ENCODE measurements at places on chromosomes 7 and 10. TPM values are rescaled to one million over a fixed set of nuclear protein-coding genes. Genes with fewer than 3 reads are reported as not detected.

The RAB19 gene
- polyA plus RNA-seq: 0.89 TPM

The FRMPD2 gene
- 1.8 TPM for polyA plus RNA-seq

The TEX36 gene
- polyA plus RNA-seq: not detected

DNA sequence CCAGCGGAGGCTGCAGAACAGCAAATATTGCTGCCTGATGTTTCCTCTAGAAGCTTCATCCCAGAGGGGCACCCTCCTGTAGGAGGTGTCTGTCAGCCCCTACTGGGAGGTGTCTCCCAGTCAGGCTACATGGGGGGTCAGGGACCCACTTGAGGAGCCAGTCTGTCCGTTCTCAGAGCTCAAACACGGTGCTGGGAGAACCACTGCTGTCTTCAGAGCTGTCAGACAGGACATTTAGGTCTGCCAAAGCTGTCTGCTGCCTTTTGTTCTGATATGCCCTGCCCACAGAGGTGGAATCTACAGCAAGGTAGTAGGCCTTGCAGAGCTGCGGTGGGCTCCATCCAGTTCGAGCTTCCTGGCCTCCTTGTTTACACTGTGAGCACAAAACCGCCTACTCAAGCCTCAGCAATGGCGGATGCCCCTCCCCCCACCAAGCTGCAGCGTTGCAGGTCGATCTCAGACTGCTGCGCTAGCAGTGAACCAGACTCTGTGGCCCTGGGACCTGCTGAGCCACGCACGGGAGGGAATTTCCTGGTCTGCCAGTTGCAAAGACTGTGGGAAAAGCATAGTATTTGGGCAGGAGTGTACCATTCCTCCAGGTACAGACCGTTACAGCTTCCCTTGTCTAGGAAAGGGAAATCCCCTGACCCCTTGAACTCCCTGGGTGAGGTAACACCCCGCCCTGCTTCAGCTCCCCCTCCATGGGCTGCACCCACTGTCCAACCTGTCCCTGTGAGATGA is 17.7 kb upstream of the MINDY3 start:
- no peak for DNase-seq
- H3K27ac ChIP-seq: no peak overlapping the region
- H3K27me3 ChIP-seq: no peaks in the 10 kb centered on the region
- no peak overlapping the region for H3K4me3 ChIP-seq

GRCh38 chr10:125423569-125423968 is 259.4 kb downstream of the TEX36 start:
- H3K27ac ChIP-seq: no peak overlapping the region
- DNase-seq: no peak
- H3K4me3 ChIP-seq: no peak overlapping the region
- no peaks in the 10 kb centered on the region for H3K4me1 ChIP-seq

DNA sequence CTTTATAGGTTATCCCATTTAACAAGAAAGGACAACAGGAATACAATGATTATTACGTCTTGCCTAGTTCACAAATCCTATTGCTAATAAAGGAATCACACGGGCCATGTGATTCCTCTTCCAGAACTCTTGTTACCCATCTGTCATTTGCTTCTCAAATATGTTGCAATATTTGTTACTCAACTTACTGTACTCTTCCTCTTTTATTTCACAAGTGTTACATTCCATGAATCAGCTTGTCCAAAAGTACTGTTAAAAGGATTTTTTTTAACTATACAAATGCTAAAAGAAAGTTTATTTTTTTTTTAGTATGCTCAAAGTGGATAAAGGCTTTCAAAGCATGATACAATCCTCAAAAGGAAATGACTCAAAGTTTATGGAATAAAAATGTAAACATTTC is 3.9 kb upstream of the CD36 start:
- H3K36me3 ChIP-seq: no peaks in the 10 kb centered on the region
- no peak overlapping the region for H3K27ac ChIP-seq
- no peak overlapping the region for H3K4me3 ChIP-seq
- no peaks in the 10 kb centered on the region for H3K27me3 ChIP-seq
- peaks cover 35% of the 10 kb centered on the region for H3K4me1 ChIP-seq

GRCh38 chr7:148941598-148942275 is 57.6 kb upstream of the EZH2 start:
- peak; percentile 89 for DNase-seq

- no peak overlapping the region for H3K4me3 ChIP-seq
- no peak for DNase-seq
- no peaks in the 10 kb centered on the region for H3K36me3 ChIP-seq
- H3K27ac ChIP-seq: no peak overlapping the region
- peaks cover 9% of the 10 kb centered on the region for H3K4me1 ChIP-seq
- no peaks in the 10 kb centered on the region for H3K27me3 ChIP-seq
These were observed 13.7 kb upstream of the MAP3K8 start for GRCh38 chr10:30420266-30420665.

DNA sequence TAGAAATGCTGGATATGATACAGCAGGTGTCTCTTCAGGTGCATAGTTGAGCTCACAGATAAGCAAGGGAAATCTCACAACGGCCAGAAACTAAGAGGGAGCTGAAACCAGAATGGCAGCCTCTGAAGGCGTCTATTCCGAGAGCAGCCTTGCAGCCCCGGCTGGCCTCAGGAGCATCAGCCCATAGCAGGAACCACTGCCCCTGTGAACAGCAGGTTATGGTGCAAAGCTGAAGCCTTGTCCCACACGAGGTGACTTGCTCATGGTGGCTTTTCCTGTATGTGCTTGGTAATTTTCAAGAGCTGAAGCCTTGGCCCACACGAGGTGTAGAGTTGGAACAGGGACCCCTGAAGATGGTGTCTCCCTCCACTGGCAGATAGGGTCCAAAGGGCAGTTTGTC is 33.2 kb downstream of the BNIP3 start:
- H3K4me3 ChIP-seq: no peak overlapping the region
- no peaks in the 10 kb centered on the region for H3K4me1 ChIP-seq
- no peak overlapping the region for H3K27ac ChIP-seq
- H3K36me3 ChIP-seq: peaks cover 30% of the 10 kb centered on the region
- H3K27me3 ChIP-seq: no peaks in the 10 kb centered on the region
- no peak for DNase-seq

DNA sequence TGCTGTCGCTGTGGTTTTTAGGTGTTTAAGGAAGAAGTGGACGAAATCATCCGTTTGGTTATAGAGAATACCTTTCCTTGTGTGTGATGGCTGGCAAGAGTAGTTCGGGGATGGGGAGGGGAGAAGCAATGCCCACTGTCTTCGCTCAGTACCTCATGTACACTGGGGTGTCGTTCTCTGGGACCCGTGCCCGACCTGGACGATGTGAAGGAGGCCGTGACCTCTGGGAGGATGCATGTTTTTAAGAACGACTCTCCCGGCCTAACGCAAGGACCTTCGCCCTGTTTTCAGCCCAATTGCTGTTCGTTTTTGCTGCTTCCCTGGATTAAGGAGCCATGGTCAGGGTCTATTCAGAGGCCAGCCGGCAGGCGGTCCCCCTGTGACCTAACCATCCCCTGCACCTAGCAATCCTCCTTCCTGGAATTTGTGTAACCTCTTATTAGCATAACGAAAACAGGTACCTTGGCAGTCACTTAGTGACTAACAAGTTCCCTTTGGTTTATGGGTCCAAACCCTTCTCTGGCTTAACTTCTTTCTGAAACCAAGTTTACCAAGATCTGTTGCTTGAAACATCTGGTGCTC is 1.3 kb downstream of the NFE2L3 start:
- no peak overlapping the region for H3K27ac ChIP-seq
- peaks cover 38% of the 10 kb centered on the region for H3K27me3 ChIP-seq
- DNase-seq: no peak
- no peaks in the 10 kb centered on the region for H3K36me3 ChIP-seq

- H3K4me3 ChIP-seq: no peak overlapping the region
- no peaks in the 10 kb centered on the region for H3K4me1 ChIP-seq
- peaks cover 2% of the 10 kb centered on the region for H3K27me3 ChIP-seq
- no peak overlapping the region for H3K27ac ChIP-seq
These were observed 45.8 kb upstream of the PLXNA4 start for GRCh38 chr7:132622081-132622480.

DNA sequence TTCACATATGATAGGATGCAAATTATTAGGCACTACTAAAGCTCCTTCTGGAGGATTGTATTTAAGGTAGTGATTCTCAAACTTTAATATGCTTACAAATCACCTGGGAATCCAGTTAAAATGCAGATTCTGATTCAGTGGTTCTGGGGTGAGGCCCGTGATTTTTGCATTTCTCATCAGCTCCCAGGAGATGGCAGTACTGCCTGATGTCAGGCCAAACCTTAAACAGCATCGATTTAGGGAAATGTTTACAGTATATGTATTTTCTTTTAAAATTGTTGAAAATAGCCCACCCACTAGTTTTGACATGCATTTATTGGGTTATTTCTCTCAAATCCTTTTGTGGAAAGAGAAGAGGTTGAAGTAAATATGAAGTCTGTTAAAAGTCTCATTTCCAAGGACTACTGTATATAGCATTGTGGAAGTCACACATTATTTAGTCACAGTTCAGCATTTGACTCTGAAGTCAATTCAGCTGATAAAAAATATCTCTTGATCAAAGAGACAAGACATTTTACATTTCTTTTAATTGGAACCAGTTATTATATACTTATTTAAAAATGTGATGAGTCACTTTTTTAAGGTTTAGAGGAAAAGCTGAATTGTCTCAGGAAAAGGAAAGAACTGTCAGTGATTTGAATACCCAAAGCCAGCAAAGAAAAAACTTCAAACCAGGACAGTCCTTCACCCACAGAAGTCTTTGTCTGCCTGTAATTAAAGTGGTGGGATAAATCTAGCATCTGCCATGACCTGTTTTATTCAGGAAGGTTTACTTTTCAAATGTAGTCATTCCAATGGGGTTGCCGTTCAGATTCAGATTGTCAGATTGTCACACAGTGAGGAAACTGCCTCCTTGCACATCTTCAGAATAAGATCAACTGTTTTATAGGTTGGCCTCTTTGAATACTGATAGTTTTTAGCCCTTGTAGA is 21.1 kb upstream of the HBP1 start:
- H3K4me3 ChIP-seq: no peak overlapping the region
- no peaks in the 10 kb centered on the region for H3K4me1 ChIP-seq
- no peaks in the 10 kb centered on the region for H3K27me3 ChIP-seq

DNA sequence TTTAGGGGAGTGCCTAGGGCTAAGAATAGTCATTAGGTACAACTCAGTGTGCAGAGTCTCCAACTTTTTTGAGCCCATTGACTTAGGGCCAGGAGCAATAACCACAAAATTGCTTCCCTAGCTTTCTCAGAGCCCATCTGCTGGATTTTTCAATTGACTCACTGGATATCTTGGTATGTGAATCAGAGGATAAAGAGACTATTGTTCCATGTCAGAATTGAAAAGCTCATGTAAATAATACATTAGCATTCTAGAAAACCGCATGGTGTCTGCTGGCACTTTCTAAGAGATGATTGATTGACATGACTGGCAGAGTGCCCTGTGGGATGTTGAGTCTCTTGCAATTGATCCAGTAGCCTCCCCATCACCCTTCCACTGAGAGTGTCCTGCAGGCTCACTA is 246.2 kb downstream of the CCDC7 start:
- H3K27ac ChIP-seq: no peak overlapping the region
- no peaks in the 10 kb centered on the region for H3K27me3 ChIP-seq
- no peaks in the 10 kb centered on the region for H3K36me3 ChIP-seq
- H3K4me3 ChIP-seq: no peak overlapping the region

- H3K27me3 ChIP-seq: no peaks in the 10 kb centered on the region
- H3K27ac ChIP-seq: no peak overlapping the region
- H3K4me1 ChIP-seq: no peaks in the 10 kb centered on the region
- no peak for DNase-seq
These were observed 7.2 kb downstream of the NET1 start for GRCh38 chr10:5419466-5420094.

DNA sequence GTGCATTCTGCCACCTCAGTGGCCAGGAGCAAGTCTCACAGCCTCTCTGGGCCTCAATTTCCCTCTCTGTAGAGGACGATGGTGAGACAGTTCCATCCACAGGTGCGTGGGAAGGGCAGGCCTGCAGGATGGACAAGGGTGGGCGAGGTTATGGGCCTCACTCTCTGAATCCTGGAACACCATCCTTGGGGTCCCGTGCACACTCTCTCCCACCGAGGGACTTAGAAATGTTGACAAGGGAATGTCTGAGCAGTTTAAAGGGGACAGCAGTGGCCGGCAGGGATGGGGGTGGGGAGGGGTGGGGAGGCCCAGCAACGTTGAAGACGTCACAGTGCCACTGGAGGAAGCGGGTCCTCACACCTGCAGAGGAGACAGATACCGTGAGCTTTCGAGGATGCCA is 111.5 kb downstream of the FOXL3 start:
- no peak for DNase-seq
- H3K4me1 ChIP-seq: peaks cover 3% of the 10 kb centered on the region
- no peak overlapping the region for H3K4me3 ChIP-seq
- H3K36me3 ChIP-seq: no peaks in the 10 kb centered on the region

DNA sequence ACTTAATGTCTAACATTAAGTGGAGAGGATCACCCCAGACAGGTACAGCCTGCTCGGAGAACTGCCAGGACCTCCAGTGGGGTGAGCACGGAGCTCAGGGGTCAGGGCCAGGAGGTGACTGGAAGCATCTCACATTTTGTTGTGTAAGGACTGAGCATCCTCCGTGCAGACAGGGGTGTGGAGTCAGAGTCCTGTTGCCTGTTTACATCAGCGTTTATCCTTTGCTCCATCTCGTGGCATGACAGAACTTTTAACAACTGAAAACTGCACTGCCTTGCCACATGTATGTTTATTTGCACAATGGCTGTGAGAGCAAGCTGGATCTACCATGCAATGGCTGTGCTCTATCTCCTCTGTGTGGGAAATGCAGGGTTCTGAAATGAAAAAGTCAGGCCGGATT is 175.4 kb upstream of the AKR1E2 start:
- no peak overlapping the region for H3K27ac ChIP-seq
- no peak overlapping the region for H3K4me3 ChIP-seq
- no peak for DNase-seq
- no peaks in the 10 kb centered on the region for H3K27me3 ChIP-seq

DNA sequence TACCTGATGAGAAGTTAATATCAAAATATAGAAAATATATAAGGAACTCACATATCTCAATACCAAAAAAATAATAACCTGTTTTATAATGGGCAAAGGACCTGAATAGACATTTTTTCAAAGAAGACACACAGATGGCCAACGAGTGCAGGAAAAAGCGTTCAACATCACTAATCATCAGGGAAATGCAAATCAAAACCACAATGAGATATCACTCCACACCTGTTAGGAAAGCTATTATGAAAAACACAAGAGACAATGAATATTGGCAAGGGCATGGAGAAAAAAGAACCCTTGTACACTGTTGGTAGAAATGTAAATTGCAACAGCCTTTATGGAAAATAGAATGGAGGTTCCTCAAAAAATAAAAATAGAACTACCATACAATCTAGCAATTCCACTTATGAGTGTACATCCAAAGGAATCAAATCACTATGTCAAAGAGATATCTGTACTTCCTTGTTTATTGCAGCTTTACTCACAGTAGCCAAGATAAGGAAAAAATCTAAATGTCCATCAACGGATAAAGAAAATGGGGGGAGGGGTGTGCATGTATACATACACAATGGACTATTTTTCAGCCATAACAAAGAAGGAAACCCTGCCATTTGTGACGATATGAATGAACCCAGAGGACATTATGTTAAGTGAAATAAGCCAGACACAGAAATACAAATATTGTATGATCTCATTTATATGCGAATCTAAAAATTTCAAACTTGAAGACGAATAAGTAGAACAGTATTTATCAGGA is 3.6 kb upstream of the ALOX5 start:
- peaks cover 34% of the 10 kb centered on the region for H3K27me3 ChIP-seq
- DNase-seq: no peak
- H3K4me3 ChIP-seq: no peak overlapping the region
- H3K36me3 ChIP-seq: no peaks in the 10 kb centered on the region
